ENCODE measurements at places on chromosomes 11 and 22.
A peak's percentile ranks its signal among the peaks of the same experiment; 100 is the strongest.

DNA sequence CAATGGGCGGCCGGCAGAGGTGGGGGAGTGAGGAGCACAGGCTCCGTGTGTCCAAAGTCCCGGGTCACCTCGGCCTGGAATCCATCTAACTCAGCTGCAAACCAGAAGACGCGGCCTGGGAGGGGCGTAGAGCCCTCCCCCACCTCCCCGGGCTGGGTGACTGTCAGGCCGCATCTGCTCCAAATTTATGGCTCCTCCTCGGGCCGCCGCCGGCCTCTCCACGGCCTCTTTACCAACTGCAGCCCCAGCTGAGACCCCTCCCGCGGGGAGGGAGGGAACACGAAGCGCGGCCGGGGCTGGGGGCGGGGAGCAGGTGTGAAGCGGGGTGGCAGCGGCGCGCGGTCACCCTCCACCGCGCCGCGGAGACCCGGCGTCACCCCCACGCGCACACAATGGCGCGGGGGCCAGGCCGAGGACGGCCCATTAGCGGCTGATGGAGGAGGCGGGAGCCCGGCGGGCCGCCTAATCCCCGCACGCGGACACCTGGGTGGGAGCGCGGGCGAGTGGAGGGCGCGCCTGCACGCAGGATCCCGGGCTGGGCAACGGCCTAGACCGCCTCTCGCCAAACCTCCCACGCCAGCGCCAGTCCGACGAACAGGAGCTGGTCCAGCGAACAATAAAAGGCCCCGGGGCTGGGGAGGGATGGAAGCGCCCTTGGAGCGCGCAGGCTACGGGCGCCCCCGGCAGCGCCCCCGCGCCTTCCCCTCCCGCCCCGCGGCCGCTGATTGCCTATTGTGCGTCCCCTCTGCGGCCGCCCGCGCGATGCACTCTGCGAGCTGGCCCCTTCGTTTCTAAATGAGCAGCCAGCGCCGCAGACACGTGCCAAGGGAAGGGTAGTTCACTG is 25.9 kb upstream of the ROBO3 start:
- no peak for DNase-seq

DNA sequence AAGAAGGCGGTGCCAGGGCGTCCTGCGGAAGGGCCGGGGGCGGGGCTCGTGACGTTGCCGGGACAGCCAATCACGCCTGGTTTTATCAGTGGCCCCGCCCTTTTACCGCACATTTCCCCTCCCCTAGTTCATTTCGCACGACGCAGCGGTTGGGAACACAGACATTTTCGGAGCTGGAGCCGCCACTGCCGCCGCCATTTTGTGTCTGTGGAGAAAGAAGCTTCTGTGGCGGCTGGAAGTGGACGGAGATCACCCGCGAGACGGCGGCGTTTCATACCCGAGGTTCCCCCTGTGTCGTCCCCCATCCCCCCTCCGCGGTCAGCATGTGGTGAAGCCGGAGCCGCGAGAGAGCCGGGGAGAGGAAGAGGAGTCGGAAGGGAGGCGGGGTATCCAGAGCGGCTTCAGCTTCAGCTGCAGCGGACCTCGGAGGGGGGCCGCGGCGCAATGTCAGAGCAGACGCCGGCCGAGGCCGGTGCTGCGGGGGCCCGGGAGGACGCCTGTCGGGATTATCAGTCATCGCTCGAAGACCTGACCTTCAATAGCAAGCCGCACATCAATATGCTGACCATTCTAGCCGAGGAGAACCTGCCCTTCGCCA is at the start of gene PCF11:
Gene PCF11 (plus strand): TSS at position 136 of the 598 bp plus-strand sequence. CDS start 309 bp downstream, at position 445.
- no peak for DNase-seq

GRCh38 chr11:93579187-93579751 is 36.1 kb upstream of the SMCO4 start:
- DNase-seq: no peak

GRCh38 chr11:60182541-60183330 is at the start of gene MS4A6A:
Gene MS4A6A, minus strand, starts transcription at chr11:60183083. Its CDS starts 1,356 bp downstream, at chr11:60181727.
- DNase-seq: no peak

DNA sequence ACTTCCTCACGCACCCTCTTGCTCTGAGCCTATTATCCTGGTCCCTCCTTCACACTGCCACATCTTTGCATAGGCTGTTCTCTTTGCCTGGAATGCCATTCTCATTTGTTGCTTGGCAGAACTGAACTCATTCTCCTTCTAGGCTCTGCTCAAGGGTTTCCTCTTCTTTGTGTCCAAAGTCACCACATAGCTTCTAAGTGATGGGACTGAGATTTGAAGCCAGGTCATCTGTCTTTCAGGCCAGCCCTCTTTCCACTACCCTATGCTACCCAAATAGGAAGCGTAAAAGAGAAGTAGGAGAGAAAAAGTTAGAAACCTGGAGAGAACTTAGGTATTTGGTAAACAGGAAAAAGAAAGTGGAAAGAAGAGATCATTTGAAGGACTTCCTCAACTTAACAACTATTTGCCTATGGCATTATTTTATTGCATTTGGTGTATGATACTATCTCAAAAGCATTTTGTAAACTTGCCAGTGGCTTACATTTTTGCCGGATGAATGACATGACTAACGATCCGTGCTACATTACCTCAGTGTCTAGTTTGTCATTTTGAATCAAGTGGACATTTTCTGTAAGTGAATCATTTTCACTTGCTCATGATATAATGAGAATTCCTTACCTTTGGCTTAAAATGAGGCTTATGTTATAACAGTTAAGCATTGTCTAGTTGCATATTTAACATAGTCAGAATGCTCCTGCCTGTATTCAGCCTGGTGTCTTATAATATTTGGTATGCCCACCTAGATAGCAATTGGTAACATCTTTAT is 18.5 kb downstream of the NF2 start:
- DNase-seq: peak; percentile 81

DNA sequence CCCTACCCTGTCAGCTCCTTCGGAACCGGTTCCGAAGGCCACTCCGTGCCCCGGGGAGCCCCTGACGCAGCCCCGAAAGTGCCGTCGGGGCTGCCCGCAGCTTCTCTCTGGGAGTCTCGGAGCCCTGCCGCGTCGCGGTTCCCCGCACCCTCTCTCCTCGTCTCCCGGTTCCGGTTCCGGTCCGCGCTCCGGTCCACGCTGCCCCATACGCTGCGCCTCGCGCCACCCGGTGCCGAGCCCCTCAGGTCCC is 618 bp downstream of the MTA2 start:
- no peak for DNase-seq

- peak; percentile 82 for DNase-seq
These were observed 130.7 kb downstream of the SNX19 start for GRCh38 chr11:130785380-130786116.

GRCh38 chr11:58905011-58905720 is 34.1 kb upstream of the GLYATL1 start:
- peak; percentile 41 for DNase-seq

GRCh38 chr11:94650756-94651155 is 83.6 kb downstream of the PIWIL4 start:
- DNase-seq: peak; percentile 86

- DNase-seq: peak; percentile 40
These were observed 85.9 kb downstream of the SBF2 start for GRCh38 chr11:10208131-10208575.

- DNase-seq: no peak
These were observed 34.7 kb upstream of the NRIP3 start for GRCh38 chr11:9038541-9038940.

DNA sequence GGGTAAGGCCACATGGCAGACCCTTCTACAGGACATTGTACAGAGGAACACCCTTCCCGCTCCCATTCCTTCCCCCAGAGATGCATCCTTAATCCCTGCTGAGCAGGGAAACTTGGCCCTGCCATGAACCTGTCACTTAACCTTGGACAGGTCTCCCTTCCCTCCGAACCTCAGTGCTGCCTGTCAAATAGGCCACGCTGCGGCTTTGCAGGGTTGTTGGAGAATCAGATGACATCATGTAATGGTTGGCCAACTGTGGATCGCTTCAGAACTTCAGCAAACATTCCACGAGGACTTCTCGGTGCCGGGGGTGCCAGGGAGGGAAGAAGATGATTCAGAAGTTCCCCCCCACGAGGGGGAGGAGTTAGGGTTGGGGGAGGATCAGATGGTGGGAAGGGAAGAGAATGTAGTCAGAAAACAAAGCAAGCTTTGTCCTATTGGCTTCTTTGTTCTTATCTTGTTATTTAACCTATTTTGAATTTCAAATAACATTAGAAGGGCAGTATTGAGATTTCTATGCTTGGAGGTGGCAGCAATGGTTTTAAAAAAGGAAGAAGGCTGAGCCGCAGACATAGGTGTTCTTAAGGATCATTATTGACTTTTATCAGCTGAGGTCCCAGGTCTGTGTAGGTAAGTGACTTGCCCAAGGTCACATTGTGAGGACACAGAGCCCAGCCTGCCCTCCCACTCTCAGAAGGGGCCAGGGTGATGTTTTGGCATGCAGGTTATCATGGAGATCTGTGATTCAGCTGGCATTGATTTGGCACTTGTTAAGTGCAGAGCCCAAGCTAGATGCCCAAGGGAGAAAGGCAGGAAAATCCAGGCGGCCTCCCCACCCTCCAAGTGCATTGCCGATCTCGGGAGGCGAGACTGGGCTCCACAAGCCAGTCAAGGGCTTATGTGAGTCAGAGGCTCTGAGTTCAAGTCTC is 3.1 kb downstream of the CDC42EP1 start:
- peak; percentile 82 for DNase-seq

GRCh38 chr22:22787786-22788459 is 99.7 kb upstream of the IGLL5 start:
- DNase-seq: peak; percentile 20

DNA sequence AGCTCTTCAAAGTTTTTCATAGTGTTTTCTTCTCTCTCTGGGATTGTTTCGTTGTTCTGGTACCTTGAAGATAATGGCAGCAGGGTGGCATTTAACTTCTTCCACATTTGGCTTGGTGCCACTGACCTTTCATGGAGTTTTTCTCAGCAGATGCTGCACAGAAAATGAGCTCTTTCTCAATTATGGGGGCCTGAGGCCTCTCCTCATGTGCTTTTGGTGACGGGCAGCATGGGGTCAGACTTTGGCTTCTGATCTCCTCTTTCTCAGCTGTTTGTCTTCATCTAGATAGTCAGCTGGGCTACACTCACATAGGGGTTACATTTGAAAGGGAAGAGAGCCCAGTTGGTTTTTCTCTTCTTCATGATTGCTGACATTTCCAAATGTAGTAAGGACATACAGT is 76.3 kb downstream of the FAT3 start:
- no peak for DNase-seq

GRCh38 chr11:3171931-3172560 is 6.9 kb upstream of the OSBPL5 start:
- no peak for DNase-seq

Data from fibroblast of the conjunctiva (primary cell).